ENCODE measurements at places on chromosomes 4 and X.

GRCh38 chr4:160251522-160252170 lies 1148.8 kb downstream of the RAPGEF2 start:
- no peak for DNase-seq

DNA sequence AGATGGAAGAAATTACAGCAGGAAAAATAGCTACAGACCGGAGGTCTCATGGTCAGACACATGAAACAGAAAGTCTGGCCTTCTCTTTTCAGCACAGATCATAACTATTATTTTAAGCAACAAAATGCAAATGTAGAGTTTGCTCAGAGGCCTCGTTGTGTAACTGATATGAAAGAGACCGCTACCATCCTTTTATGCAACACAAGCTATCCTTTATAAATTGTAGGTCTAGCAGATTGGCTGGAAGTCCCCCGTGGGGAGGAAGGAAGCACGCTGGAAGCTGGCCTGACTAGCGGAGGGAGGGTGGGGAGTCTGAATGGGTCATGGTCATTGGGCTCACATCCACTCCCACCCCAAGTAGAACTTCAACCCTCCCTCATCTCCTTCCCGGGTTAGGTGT lies 27.7 kb downstream of the DMP1 start:
- no peak for DNase-seq

DNA sequence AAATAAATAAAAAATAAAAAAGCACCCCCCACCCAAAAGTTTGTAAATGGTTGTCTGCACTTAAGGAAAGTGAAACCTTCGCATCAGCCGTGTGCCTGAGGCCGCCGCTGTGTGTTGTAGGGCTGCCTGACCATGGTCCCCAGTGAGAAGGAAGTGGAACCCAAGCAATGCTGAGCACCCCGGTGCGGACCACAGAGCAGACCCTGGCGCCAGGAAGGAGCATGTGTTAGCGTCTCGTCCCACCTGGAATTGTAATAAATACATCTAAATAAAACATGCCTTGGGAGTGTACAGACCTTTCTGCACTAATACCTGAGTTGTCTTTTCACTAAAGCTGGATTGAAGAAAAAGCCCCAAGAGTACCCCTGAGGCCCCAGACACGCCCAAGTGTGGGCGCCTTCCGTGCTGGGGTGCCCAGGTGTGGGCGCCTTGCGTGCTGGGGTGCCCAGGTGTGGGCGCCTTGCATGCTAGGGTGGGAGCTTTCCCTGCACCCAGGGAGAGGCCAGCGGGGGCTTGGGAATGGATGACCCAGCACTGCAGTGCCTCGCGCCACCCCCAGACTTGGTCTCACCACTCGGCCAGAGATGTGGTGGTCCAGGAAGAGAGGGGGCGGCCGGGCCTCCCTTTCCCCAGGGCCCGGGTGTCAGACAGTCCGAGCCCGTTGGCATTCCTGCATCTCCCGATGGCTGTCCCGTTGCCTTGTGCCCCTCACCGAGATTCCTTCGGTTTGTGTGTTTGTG lies 33.7 kb downstream of the HTT-AS start:
- DNase-seq, result no peak

DNA sequence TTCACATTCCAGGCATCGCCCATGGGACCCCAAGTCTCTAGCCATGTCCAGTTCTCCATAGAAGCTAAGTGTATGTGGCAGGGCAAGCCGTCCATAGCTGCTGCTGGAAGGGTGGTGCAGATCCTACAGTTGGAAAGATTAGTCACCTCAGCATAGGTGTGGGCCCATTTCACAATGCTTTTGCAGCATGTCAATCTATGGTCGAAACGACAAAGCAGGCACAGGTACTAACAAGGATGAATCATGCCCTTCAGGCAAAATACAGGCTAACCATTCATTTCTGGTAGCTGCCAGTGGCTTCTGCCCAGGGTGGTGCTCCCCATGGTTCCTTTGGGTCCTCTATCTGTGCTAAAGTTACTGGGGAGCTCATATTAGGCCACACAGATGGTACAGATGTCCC lies 225.2 kb downstream of the ADGRL3 start:
- no peak for DNase-seq

Data from stimulated activated naive CD4-positive, alpha-beta T cell treated with Interleukin-2 at 50 U/mL for 16 hours (primary cell).